Thoracic aorta endothelial cell (primary cell): ENCODE measurements at places on chromosomes 16 and 17. TPM values are rescaled to one million over a fixed set of nuclear protein-coding genes. Genes with fewer than 3 reads are reported as not detected.

Gene TBC1D26
- total RNA-seq: not detected in 2 replicates

Gene ZNF771
- total RNA-seq: 7.4 and 7.6 TPM in 2 replicates

Gene HIC1
- total RNA-seq: 26.8 and 33.6 TPM in 2 replicates

Gene TLCD2
- total RNA-seq: 1.2 and 1.6 TPM in 2 replicates

Gene ATP6V0A1
- total RNA-seq: 32.4 and 38.1 TPM in 2 replicates

Gene ENDOV
- total RNA-seq: 11.5 and 11.7 TPM in 2 replicates

Gene ESRP2
- 0.36 and 0.53 TPM in 2 replicates for total RNA-seq

Gene SUPT6H
- total RNA-seq: 55.9 and 65.0 TPM in 2 replicates

Gene PABPN1L
- not detected in 2 replicates for total RNA-seq

Gene MYLK3
- total RNA-seq: under 0.01 and 0.13 TPM in 2 replicates

Gene HYDIN
- not detected in 2 replicates for total RNA-seq

Gene GH1
- total RNA-seq: not detected in 2 replicates

Gene RPH3AL
- 4.4 and 8.6 TPM in 2 replicates for total RNA-seq

Gene PRSS33
- total RNA-seq: not detected in 2 replicates

Gene CES1
- 0.14 TPM in 1 of 2 replicates, not detected in the other for total RNA-seq

Gene NHLRC4
- total RNA-seq: 0.86 and 1.1 TPM in 2 replicates

Gene JPT1
- 321 and 330 TPM in 2 replicates for total RNA-seq

Gene FOXF1
- 0.07 and 0.13 TPM in 2 replicates for total RNA-seq

Gene UNC45B
- total RNA-seq: under 0.01 TPM in 1 of 2 replicates, not detected in the other

Gene C16orf92
- total RNA-seq: not detected in 2 replicates

Gene HBM
- total RNA-seq: not detected in 2 replicates

Gene C1QL1
- 0.13 TPM in 1 of 2 replicates, not detected in the other for total RNA-seq

Gene ZKSCAN2
- total RNA-seq: 7.0 and 7.8 TPM in 2 replicates

Gene CDH15
- total RNA-seq: under 0.01 TPM in 1 of 2 replicates, not detected in the other

Gene RRAD
- total RNA-seq: 0.14 and 0.27 TPM in 2 replicates

Gene AFMID
- total RNA-seq: 40.6 and 50.1 TPM in 2 replicates

Gene TP53TG3C
- total RNA-seq: not detected in 2 replicates

Gene FBXW10
- not detected in 2 replicates for total RNA-seq

Gene HS3ST2
- not detected in 2 replicates for total RNA-seq

Gene TBC1D3H
- not detected in 2 replicates for total RNA-seq

Gene ITGB4
- total RNA-seq: 3.7 TPM in 2 replicates

Gene IRX5
- 0.22 and 0.93 TPM in 2 replicates for total RNA-seq

Gene LYRM9
- total RNA-seq: 2.8 TPM in 2 replicates

Gene TMEM11
- total RNA-seq: 23.4 and 25.5 TPM in 2 replicates

Gene PRAC2
- total RNA-seq: not detected in 2 replicates

Gene C16orf89
- total RNA-seq: not detected in 2 replicates

Gene HOXB4
- total RNA-seq: 4.8 and 15.7 TPM in 2 replicates

Gene TBC1D3B
- 0.93 and 1.1 TPM in 2 replicates for total RNA-seq

Gene FN3KRP
- total RNA-seq: 17.8 and 21.8 TPM in 2 replicates

Gene GPR179
- total RNA-seq: not detected in 2 replicates
